ENCODE measurements at places on chromosomes 3 and 15. TPM values are rescaled to one million over a fixed set of nuclear protein-coding genes. Genes with fewer than 3 reads are reported as not detected.

The SLC38A3 gene
- polyA plus RNA-seq = 40.8 TPM

The PGBD4 gene
- polyA plus RNA-seq = 0.61 TPM

The DUOXA2 gene
- polyA plus RNA-seq = not detected

The CYP1A2 gene
- polyA plus RNA-seq = not detected

- no peak overlapping the region for H3K4me3 ChIP-seq
- no peaks in the 10 kb centered on the region for H3K4me1 ChIP-seq
- H3K27me3 ChIP-seq = no peaks in the 10 kb centered on the region
- no peaks in the 10 kb centered on the region for H3K36me3 ChIP-seq
Measured at GRCh38 chr15:74531144-74531811, 9.7 kb upstream of the ARID3B start.

- no peak overlapping the region for H3K4me3 ChIP-seq
- H3K4me1 ChIP-seq = peaks cover 27% of the 10 kb centered on the region
- no peaks in the 10 kb centered on the region for H3K27me3 ChIP-seq
- H3K36me3 ChIP-seq = no peaks in the 10 kb centered on the region
Measured at GRCh38 chr3:188002626-188003138, 151.3 kb upstream of the LPP start.

- no peaks in the 10 kb centered on the region for H3K4me1 ChIP-seq
- no peak overlapping the region for H3K27ac ChIP-seq
- no peaks in the 10 kb centered on the region for H3K27me3 ChIP-seq
Measured at GRCh38 chr15:65421360-65422215, 1.2 kb downstream of the IGDCC4 start.

The DPH6 gene
- 6.3 TPM for polyA plus RNA-seq

- H3K27ac ChIP-seq = no peak overlapping the region
- no peak for DNase-seq
- H3K36me3 ChIP-seq = no peaks in the 10 kb centered on the region
- no peaks in the 10 kb centered on the region for H3K27me3 ChIP-seq
- H3K4me3 ChIP-seq = no peak overlapping the region
Measured at GRCh38 chr15:49320351-49320750, 102.7 kb upstream of the FGF7 start.

The GOLGA8H gene
- 0.33 TPM for polyA plus RNA-seq

DNA sequence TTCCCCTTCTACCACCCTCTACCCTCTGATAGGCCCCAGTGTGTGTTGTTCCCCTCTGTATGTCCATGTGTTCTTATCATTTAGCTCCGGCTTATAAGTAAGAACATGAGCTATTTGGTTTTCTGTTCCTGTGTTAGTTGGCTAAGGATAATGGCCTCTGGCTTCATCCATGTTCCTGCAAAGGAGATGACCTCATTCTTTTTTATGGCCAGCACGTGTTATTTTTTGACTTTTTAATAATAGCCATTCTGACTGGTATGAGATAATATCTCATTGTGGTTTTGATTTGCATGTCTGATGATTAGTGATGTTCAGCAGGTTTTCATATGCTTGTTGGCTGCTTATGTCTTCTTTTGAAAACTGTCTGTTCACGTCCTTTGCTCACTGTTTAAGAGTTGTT, 63.1 kb upstream of the NPHP3 start:
- H3K4me1 ChIP-seq = no peaks in the 10 kb centered on the region
- no peak for DNase-seq
- no peak overlapping the region for H3K27ac ChIP-seq
- H3K36me3 ChIP-seq = no peaks in the 10 kb centered on the region

The POLQ gene
- polyA plus RNA-seq = 0.04 TPM

DNA sequence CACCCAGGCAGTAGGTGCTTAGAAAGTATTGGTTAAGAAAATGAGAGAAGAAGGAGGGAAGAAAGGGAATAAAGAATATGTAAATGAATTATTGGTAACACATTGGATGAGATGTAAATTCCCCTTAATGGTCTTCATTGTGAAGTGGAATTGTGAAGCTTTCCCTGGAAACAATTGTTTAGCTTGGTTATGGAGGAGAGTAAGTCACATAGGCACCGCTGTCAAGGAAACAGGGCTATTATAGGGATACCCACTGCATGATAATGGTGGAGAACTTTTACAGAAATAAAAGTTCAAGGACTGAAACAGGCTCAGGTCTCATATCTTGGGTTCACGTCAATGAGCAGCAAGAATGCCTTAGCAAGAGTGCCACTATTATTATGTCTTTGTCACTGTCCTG, 9.5 kb downstream of the SYNPR start:
- H3K27ac ChIP-seq = no peak overlapping the region
- H3K27me3 ChIP-seq = no peaks in the 10 kb centered on the region
- H3K4me3 ChIP-seq = no peak overlapping the region

Measured in pancreas (tissue), 10 donors.